Cerebellar cortex (tissue), 1 donor: ENCODE measurements at places on chromosomes 4 and X.

DNA sequence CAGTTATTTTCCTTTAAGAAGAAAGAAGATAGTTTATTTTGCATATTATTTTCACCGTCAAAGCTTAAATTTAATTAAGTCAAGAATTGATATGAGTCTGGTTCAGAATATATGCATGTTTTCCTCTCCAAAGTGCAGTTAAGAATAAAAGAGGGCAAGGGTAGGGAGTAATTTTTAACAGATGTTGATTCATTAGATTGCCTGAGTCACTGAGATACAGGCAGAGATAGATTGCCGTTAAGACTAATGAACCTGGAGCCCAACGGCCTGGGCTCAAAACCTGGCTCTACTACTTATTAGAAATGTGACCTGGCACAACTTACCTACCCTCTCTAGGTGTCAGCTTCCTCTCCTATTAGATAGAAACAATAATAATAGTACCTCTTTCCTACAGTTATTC lies 1037.4 kb upstream of the PABPC4L start:
- no peak for DNase-seq

GRCh38 chr4:89142691-89143669 lies 31.6 kb downstream of the TIGD2 start:
- no peak for DNase-seq

GRCh38 chrX:141133272-141133671 lies 43.7 kb downstream of the LDOC1 start:
- DNase-seq, result no peak

DNA sequence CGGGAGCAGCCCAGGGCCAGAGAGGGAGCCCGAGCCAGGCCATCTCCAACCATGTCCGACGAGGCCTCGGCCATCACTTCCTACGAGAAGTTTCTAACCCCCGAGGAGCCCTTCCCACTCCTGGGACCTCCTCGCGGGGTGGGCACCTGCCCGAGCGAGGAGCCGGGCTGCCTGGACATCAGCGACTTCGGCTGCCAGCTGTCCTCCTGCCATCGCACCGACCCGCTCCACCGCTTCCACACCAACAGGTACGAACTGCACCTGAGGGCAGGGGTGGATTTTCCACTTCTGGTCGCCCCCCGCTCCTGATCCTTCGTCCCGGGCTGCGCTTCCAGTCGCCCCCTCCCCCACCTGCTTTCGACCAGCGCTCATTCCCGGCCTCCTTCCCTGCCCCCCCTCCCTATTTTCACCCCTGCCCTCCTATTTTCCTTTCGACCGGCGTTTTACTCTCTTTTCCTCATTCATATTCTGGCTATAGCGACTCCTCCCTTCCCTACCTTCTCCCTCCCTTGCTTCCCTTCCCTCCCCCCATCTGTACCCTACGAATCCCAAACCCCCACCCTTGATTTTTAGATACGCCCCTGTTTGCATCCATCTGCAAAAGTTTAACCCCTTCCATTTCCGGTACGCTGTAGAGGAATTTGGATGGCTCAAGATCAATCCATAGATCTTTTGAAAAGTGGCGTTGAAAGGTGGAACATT lies 633 bp downstream of the FAM199X start:
- DNase-seq, result no peak

DNA sequence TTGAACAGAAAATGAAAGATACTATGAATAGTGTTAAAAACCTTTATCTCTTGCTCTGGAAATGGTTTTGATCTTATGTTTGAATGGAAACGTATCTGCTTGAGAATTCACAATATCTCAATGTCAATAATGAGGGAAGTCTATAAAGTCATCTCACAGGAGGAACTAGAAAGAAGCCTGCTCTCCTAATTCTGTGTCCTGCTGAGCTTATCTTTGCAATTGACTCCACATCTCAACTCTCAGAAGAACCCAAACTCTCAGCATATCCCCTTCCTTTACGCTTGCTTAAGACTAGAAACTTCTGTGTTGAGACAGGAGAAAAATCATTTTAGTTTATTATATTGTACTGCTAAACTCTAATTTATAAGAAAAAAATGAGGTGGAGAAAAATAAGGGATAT lies 8.3 kb upstream of the PF4V1 start:
- no peak for DNase-seq

DNA sequence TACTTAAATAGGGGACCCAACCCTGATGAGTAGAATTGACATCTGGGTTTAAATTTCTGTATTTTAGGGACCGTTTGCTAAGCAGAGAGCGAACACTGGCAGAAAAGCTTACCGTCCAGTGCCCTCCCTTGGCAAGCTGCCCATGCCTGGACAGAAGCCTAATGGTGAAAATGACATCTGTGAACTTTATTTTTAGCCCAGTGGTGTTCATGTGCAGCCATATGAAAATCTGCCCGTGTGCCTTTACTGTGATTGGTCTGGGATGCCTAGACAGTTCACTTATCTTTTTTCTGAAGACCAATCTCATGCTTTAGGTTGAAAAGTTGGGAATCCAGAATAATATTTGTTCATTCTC lies 1.1 kb downstream of the STBD1 start:
- DNase-seq, result no peak

GRCh38 chrX:38864165-38864564 lies 62.9 kb downstream of the MID1IP1 start:
- DNase-seq, result no peak

GRCh38 chrX:147738265-147738664 lies 173.5 kb upstream of the FMR1 start:
- DNase-seq, result no peak

GRCh38 chr4:169070071-169070894 lies 60.2 kb upstream of the CBR4 start:
- no peak for DNase-seq
